Renal cortical epithelial cell (primary cell): ENCODE measurements at places on chromosomes 2 and 18. TPM values are rescaled to one million over a fixed set of nuclear protein-coding genes. Genes with fewer than 3 reads are reported as not detected.

DNA sequence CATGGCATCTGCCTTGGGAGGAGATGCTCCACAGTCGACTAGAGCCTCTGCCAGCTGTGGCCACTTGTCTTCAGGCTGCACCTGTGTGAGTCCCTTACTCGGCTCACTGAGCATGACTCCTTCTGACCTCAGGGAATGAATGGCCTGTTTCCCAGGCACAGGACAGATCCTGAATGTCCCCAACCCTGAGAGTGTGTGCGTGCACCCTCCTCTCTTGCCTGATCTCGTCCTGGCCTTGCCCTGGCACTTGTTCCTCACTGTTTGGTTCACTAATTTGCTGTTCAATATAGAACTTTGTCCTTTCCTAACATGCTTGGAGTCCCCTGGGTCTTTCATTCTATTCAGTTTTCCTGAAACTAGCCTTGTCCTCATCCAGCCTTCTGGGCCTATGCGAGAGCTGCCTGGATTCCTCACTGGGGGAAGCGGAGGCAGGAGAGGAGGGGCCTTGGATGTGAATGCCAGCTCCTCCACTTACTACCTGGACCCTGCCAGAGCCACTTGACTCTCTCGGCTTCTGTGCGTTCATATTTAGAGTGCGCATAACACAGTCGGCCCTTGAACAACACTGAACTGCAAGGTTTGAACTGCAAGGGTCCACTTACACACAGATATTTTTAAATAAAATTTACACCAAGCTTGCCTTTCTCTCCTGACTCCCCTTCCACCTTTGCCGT, 184.8 kb downstream of the ACKR3 start:
- DNase-seq, result peak; percentile 8

DNA sequence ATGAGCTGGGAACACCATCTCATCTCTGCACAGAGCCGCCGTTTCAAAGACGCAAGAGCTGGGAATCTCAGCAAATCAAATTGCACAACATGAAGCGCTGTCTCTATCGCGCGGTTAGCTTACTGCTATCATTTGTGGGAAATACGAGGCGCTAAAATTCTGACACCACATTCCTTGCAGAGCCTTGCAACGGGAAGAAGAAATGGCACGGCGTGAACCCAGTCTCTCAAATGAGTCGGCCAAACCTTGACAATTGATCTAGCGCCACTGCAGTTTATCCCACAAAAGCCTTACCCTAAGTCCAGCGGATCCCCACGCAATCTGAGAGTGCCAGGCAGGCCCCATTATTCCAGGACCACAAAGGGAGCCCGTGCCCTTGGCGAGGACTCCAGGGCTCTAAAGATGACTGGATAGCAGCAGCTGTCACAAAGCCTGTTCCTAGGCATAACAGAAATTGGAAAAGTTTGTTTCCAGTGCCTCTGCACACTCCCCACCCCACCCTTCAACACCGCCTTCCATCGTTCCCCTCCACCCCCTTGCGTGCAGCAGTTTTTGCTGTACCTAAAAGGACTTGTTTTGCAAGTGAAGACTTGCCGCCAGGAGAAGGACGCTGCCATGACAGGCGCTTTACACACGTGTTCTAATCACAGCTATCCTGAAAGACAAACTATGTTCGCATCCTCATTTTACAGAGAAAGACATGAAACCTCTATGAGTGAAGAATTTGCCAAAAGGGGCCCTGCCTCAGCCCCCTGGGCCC, 252.4 kb downstream of the EIPR1 start:
- DNase-seq, result no peak

DNA sequence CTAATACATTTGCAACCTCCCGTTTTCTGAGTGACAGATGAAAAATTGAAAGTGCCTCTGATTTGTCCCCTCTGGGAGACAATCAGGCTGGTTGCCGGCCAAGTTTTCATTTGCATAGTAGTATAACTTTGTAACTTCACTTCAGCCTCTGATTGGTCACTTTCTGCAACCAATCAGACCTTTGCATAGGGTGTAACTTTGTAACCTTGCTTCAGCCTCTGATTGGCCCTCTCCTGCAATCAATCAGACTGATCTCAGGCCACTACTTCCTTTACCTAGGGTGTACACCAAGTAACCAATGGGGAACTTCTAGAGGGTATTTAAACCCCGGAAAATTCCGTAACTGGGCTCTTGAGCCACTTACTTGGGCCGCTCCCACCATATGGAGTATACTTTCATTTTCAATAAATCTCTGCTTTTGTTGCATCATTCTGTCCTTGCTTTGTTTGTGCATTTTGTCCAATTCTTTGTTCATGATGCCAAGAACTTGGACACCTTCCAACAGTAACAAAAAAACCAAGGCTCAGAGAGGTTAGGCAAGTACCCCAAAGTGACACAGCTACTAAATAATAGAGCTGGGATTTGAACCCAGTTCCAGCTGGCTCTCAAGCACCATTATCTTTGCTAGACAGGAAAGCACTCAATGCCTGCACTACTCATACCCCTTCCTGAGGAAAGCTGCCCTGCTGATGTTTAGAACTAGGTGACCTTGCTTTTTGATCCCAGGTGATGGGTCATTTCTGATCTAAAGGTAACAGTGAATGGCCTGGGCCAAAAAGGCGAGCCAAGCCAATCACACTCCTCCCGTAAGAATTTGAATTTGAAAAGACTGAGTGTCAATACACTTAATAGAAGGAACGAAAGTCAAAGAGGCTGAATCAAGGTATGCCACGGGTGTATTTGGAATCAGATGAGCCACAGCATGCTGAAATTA, 10.9 kb upstream of the MYOM1 start:
- DNase-seq, result no peak

DNA sequence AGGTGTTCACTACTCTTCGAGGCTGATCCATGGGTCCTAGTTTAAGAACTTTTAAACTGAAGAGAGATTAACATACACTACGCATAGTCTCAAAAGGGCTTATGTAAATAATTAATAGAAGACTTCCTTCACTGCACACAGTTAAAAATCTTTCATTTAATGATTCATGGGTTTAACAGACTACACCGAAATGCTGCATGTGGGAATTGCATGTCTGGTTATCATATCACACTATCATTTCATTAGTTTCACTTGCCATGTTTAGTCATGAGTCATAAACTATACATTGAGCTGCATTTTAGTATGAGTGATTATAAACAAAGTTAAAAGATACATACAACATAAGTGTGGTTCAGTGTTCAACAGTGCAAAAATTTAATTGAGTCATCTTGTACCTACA, 31.2 kb downstream of the GLS start:
- peak; percentile 85 for DNase-seq

DNA sequence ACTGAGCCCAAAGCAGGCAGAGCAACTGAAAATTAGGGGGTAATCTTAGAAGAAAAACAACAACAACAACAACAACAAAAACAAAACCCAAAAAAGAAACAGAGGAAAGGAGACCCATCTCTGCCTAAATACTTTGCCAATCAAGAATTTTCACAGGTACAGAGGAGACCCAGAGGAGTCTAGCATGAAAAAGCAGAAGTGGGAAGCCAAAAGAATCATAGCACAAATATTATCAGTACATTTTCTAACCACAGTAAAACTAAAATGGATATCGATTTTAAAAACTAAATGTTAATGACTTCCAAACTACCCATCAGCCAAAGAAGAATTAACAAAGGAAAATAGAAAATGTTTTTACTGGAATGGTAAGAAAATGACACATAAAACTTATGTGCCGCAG, 148.1 kb downstream of the BAZ2B start:
- DNase-seq, result no peak

- DNase-seq, result no peak
These were observed 144.0 kb downstream of the EML6 start for GRCh38 chr2:54867457-54867856.

- DNase-seq, result no peak
These were observed 28.2 kb upstream of the BCL11A start for GRCh38 chr2:60581433-60582282.

GRCh38 chr18:34650121-34650545, 60.0 kb upstream of the DTNA start:
- DNase-seq, result peak; percentile 74

GRCh38 chr2:73217160-73217559, 3.1 kb downstream of the SMYD5 start:
- DNase-seq, result no peak

DNA sequence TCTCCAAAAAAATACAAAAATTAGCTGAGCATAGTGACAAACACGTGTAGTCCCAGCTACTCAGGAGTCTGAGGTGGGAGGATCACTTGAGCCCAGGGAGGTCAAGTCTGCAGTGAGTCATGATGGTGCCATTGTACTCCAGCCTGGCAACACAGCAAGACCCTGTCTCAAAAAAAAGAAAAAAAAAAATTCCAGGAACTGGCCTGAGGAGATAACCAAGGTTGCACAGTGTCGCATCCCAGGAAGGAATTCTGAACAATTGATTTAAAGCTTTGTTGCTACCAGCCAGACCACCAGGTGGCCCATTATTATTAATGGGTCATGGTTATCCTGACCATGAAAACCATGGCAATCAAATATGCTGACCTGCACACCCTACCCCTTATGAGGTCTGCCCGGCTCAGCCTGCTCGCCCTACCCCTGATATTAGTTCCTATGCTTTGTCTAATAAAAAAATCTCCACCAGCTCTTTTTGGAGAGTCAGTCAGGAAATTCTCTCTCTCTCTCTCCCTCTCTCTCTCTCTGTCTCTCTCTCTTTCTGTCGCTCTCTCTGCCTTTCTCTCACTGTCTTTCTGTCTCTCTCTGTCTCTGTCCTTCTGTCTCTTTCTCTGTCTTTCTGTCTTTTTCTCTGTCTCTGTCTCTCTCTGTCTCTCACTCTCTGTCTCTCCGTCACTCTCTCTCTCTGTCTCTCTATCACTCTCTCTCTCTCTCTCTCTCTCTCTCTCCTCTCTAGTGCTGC, 73.7 kb downstream of the NCAPH start:
- peak; percentile 48 for DNase-seq

DNA sequence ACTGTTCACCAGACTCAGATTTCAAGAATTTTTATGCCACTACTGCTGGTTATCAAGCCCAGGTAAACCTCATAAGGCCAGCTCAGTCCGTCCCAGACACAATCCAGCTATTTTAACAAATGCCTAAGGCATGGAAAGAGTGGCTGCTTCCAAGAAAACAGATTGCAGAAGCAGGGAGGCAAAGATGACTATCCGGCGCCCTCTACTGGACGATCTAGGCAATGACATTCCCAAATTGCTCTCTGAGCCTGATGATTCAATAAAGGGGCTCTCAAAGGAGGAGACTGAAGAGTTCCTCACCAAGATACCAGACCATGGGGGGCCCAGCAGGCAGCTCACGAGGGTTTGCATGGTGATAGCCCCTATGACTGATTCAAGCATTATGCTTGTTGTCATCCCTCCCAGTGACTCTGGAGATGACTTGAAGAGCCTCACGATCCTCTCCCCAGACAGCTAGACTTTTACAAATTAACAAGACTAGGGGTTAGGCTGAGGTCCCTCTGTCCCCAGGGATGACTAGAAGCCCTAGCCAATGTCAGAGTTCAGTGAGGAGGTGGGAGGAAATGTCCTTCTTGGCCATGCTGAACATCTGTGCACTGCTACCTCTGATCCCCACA, 25.0 kb downstream of the SERPINB8 start:
- peak; percentile 48 for DNase-seq

DNA sequence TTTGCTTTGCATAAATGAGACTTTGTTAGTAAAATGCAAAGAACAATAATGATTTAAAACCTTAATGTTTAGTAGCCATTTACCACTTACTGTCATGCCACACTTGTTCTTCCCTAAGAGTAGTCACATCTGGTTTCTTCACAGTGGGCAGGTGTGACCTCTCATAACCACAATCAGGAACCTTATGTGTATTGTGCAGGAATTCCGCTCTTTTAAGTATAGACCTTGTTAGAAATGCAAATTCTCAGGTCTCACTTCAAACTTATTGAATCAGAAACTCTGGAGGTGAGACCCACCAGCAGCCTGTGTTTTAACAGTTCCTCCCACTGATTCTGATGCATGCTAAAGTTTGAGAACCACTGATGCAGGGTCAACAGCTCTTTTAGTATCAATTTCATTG, 518.8 kb upstream of the MEX3C start:
- no peak for DNase-seq

DNA sequence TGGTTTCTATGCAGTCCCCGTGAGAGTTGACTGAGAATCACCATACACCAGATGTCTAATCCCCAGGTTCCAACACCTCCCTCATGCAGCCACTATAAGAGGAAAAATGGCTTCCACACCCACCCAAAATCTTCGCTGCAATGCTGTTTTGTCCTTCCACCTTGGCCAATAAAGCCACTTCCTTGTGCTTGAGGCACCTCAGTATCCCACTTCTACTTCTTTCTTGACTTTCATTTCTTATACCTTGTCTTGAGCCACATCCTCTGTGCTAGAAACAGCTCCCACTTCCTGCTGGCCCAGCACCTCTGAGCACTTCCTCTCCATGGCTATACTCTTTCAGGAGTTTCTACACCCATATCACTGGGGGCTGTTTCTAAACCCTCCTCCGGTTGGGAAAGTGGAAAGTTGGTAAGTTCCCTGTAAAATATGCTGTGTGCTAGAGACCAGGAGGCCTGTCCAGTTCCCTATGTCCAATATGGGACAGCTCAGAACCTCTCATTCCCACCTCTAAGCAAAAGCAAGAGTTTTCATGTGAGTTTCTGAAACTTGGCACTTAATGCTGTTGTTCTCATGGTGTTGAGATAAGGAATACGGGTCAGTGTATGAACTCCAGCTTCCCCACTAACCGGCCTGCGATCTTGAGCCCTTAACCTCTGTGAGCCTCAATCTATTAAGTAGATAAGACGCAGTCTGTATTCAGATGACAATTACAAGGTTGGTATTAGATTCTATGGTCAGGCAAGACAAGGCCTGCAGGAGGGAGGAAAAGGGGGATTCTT, 209.1 kb upstream of the ID2 start:
- no peak for DNase-seq

DNA sequence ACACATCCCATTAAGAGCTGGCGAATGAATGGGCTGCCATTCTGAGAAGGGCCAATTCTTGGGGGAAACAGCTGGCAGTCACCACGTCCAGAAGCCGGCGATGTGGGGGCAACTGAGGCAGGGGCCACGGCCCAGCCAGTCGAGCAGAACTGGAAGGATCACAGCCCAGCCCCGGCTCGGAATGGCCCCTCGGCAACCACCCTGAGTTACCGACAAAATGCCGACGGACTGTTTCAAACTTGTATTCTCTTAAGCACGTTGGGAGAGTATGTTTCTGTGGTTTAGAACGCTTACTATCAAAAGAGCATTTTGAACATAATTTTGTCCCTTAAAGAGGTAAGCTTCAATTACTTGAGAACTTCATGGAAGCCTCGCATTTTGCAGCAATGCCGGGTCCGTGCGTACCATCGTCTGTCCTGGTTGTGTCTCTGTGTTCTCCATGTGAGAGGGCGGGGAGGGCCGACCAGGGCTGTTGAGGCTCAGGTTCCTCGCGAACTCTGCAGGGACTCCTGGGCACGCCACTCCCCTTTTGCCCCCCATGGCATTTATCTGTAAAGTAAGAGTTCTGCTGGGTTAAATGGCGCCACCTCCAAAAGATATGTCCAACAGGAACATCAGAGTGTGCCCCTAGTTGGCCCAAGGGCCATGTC, 155.9 kb downstream of the TWIST2 start:
- no peak for DNase-seq

GRCh38 chr2:22281033-22281432, 1103.9 kb upstream of the KLHL29 start:
- peak; percentile 45 for DNase-seq

The COL4A3 gene
- total RNA-seq, result 1.7 and 30.8 TPM in 2 replicates

The SYT4 gene
- not detected in 2 replicates for total RNA-seq

The STPG4 gene
- 0.20 and 0.52 TPM in 2 replicates for total RNA-seq

The CYS1 gene
- total RNA-seq, result 34.2 and 223 TPM in 2 replicates

The ABHD1 gene
- 0.10 TPM in 1 of 2 replicates, not detected in the other for total RNA-seq

The FAP gene
- total RNA-seq, result 0.15 and 0.17 TPM in 2 replicates

The CNTNAP5 gene
- total RNA-seq, result under 0.01 and 0.20 TPM in 2 replicates

The IL18RAP gene
- total RNA-seq, result not detected in 2 replicates
